ENCODE measurements at places on chromosomes 11 and 22.

- DNase-seq = no peak
Measured at GRCh38 chr22:40377931-40378330, 7.5 kb downstream of the SGSM3 start.

- DNase-seq = no peak
Measured at GRCh38 chr11:11415901-11416300, 62.9 kb upstream of the CSNK2A3 start.

DNA sequence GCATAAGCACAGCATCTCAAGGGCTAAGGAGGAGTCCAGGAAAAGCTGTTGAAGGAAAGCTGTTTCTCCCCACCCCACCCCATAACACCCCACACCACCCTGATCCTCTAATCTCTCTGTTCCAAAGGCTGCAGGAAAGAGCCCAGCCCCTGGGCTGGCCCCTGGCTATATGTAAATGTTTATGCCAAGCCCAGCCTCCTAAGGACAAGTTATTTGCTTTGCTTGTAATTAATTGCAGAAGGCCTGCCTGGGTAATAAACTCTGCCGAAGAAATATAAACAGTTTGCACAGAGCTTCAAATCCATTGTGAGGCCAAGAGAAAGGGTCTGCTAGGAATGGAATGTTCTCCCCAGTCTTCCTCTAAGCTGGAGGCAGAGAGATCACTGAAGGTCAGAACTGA, 21.2 kb downstream of the ARRB1 start:
- no peak for DNase-seq

GRCh38 chr22:36470994-36471331, 10.5 kb downstream of the TXN2 start:
- no peak for DNase-seq
